Muscle of arm (tissue), 14 donors: ENCODE measurements at places on chromosomes 3 and 15.
A peak's percentile ranks its signal among the peaks of the same experiment; 100 is the strongest.

GRCh38 chr15:25727116-25727515 is 136.0 kb downstream of the ATP10A start:
- no peak for DNase-seq

DNA sequence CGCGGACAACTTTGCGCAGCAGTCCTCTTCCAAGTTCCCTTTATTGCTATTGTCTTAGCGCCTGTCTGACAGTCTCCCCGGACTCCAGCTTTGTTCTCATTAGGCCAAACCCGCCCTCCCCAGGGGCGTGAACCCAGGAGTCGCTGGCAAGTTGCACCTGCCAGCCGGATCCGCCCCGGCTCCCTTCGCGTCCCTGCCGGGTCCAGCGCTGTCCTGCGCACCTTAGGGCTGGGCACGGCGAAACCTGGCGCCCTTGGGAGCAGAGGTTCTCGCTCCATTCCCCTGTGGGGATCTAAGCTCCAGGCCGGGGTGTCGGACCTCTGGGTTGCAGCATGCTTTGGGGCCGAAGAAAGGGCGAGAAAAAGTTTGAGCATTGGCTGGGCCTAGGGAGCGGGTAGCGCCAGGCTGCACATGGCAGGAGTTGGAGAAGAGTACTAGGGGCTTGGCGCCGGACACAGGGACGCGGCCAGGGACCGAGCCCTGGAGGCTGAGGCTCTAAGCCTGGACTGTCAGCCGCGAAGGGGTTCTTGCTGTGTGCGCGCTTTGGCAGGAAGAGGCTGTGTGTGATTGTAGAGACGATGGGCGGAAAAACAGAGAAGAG is 335.1 kb upstream of the THRB start:
- DNase-seq, result peak; percentile 34

GRCh38 chr15:22874966-22875365 is 36.5 kb downstream of the NIPA2 start:
- no peak for DNase-seq

GRCh38 chr3:51704511-51704950 is 2.3 kb upstream of the GRM2 start:
- no peak for DNase-seq

DNA sequence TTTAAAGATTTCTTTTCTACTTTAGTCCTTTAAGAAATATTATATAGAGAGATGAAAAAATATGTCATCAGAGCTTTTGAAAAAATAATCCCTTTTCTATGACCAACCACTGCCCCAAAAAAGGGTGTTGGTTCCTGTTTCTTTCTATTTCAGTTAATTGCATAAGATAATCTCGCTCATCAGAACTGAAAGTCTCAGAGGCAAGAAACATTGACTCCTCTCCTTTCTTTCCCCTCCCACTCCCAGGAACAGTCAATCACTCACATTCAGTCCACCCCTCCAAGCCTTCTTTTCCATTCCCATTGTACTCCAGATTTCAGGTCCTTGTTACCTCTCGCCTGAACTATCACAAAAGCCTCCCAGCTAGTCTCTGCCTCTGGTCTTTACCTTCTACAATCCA is 153.7 kb upstream of the ABI3BP start:
- no peak for DNase-seq

- no peak for DNase-seq
Measured at GRCh38 chr3:107116251-107116650, 261.0 kb upstream of the CCDC54 start.

DNA sequence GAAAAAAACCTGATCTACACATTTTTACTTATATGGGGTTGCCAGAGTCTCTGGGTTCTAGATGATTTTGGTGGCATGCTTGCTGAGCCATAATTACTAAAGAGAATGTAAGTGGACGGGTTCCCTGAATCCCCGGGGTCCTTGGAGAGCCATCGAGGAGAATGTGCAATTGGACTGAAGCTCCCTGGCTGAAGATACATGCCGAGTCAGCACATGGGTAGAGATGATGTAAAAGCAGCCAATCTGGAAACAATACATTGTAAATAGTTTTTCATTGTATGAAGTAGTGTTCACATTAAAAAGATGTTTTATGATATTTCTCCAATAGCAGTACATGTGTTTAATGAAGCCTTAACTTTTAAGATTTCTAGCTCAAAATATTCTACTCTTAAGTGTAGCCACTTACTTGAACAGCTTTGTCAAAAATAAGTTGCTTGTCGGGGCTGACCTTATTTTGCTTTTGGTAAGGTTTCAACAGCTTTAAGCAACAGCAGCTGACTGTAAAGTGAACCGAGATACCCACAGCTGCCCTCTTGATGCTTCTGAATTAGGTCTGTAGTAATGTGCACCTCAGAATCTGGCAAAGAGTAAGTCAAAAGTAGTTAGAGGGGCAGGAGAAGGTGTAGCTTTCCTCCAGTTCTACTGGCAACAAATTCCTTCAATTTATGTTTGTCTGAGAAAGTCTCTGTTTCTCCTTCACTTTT is 205.7 kb downstream of the PLCL2 start:
- no peak for DNase-seq

GRCh38 chr3:185365291-185366073 is 2.5 kb downstream of the MAP3K13 start:
- no peak for DNase-seq

GRCh38 chr15:59244337-59244736 is 37.7 kb downstream of the LDHAL6B start:
- DNase-seq, result no peak

- peak; percentile 64 for DNase-seq
Measured at GRCh38 chr15:28123408-28124023, 24.4 kb upstream of the OCA2 start.

- no peak for DNase-seq
Measured at GRCh38 chr15:88630798-88631463, 7.9 kb upstream of the ISG20 start.

DNA sequence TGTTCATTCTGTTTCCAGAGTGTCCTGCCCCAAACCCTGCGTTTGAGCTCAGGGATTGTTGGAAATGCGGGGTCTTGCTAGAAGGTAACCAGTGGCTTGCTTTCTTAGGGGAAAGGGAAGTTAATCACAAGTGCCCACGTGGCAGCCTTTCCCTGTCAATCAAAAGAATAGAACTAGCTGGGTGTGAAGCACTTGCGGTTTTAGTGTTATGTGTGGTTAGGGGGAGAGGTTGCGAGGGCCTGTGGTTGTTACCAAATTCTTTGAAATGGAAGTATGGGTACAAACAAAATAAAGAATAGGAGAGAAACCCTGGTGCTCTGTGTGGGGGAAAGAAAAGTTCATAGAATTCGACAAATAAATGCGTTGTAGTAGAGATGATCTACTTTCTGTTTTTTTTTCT is 67.6 kb downstream of the FNDC3B start:
- DNase-seq, result no peak

DNA sequence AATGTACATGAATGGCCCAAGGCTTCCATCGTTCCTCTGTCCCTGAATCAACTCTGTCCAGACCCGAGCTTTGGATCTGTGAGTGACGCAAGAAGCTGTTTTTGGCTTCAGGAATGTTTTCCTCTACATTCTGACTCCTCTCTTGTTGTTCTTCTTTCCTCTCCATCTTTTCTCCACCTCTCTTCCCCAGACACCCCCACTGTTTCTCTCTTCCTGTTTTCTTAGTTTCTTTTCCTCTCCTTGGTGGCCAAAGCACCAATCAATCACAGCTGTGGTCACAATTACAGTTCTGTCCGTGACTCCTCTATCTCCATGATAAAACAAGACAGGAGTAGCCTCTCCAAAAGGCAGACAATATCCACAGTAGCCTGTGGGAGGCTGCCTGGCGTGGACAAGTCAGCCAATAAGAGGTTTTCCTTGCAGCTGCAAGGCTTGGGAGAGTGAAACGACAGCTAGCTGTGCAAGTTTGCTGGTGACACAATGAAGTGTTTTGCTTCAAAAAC is 4.9 kb upstream of the TMEM212 start:
- DNase-seq, result peak; percentile 75

DNA sequence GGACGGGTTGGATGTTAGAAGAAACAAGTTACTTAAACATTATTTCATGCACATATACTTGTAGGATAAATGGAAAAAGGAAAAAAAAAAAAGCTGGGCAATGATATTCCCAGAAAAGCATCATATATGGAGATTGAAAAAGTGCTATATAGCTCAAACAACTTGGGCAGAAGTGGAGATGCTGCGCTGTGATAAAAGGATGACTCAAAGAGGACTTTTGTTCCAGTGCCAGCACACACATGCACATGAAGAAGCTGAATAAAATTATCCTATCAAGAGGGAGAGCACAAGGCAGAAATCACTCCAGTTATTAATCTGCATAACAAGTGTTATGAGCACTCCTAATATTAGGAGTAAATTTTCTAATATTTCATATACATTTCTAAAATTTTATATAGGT is 30.9 kb downstream of the FRMD4B start:
- no peak for DNase-seq

GRCh38 chr15:66008940-66009562 is 139.8 kb downstream of the RAB11A start:
- DNase-seq, result no peak

- DNase-seq, result no peak
Measured at GRCh38 chr3:123961508-123961856, 453 bp upstream of the CCDC14 start.

- DNase-seq, result peak; percentile 87
Measured at GRCh38 chr3:14921034-14921616, 26.3 kb upstream of the NR2C2 start.

DNA sequence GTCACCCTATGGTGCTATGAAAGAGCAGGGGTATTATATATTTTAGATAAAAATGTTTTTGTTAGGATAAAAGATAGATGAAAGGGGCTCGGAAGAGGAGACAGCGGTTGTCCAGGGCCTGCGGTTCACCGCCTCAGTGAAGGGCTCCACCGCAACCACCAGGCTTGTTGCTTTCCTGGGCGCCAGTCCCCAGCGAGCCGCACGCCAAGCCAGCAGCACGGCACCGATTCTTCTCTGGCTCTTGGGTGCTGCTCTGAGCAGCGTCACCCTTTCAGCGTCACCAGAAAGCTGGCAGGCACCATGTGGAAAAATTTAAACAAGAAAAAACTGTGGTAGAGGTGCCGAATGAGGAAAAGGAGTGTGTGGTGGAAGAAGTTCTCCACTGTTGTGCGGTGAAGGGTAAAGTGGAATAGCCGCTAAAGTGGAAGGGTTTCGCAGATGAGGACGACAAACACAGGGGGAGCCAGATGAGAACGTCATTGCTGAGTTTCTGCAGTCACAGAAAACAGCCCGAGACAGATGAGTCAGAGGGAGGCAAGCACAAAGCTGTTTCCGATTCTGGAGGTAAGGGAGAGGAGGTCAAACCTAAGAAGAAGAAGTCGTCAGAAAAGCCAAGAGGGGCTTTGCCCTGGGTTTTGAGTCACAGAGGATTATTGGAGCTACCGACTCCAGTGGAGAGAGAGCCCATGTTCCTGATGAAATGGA is 569.2 kb downstream of the ZBBX start:
- DNase-seq, result no peak

- DNase-seq, result no peak
Measured at GRCh38 chr3:37272741-37273140, 98.4 kb upstream of the LRRFIP2 start.

- no peak for DNase-seq
Measured at GRCh38 chr3:95725770-95726169, 1088.6 kb upstream of the EPHA6 start.

DNA sequence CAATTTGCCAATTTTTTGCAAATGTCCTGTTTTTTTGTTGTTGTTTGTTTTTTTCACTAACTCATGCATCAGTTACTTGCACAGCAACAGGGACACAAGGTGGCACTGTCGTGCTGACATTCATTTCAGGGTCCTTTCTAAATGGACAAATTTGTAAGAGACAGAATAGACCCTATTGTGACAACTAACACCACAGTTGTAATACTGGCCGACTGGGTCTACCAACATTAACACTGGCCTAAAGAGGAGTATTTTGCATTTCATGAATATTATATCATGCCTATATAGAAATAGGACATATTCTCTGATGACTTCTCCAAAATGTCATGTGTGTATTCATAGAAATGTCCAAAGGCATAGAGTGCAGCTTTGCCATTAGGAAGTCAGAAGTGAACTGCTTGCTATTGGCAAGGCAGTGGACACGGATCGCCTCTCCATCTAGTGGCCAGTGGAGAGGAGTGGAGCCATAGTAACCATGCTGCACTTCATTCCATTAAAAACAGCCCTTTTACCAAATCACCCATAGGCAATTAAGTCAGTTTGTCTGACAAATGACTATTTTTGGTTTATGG is 54.8 kb downstream of the ZBTB20 start:
- DNase-seq, result peak; percentile 54

DNA sequence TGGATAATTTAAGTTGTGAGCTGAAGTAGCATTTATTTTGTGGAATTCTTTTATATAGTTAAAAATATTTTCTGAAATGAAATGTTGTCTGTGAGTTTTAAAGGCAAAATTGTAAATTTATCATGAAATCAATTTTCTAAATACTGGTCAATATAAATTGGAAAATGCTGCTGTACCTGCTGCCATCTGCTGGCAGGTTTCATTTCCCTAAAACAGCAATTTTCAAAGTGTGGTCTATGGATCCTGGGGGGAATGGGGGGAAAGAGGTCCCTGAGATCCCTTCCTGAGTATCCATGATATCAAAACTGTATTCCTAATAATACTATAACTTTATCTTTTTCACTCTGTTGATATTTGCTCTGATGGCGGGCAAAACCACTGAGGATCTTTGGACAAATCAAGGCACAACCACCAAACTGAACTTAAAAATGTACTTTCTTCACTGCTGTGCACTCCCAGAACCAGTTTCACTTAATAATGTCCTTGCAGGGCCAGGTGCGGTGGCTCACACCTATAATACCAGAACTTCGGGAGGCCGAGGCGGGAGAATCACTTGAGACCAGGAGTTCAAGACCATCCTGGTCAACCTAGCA is 17.2 kb upstream of the CCR4 start:
- peak; percentile 14 for DNase-seq

GRCh38 chr3:81550415-81550814 is 211.0 kb downstream of the GBE1 start:
- no peak for DNase-seq

DNA sequence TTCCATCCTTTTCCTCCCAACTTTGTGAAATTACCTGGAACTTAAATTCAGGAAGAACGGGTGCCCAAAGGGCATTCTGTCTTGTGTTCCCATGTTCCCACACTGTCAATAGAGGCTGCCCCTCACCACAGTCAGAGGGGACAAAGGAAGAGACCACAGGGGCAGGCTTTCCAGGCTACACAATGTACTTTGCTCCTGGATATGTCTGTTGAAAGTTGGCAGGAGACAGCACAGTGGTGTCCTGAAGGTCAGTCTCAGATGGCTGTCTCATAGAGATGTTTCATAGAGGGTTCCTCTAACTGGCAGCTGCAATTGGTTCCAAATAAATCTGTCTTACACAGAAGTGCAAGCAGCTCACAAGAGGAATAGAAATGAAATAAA is 107.8 kb upstream of the TGFBR2 start:
- no peak for DNase-seq

GRCh38 chr15:61879219-61879618 is 181.0 kb downstream of the VPS13C start:
- DNase-seq, result no peak

GRCh38 chr3:151918253-151919029 is 45.0 kb downstream of the SUCNR1 start:
- DNase-seq, result peak; percentile 67
